Pulmonary artery endothelial cell (primary cell): ENCODE measurements at places on chromosomes 5 and 9.

DNA sequence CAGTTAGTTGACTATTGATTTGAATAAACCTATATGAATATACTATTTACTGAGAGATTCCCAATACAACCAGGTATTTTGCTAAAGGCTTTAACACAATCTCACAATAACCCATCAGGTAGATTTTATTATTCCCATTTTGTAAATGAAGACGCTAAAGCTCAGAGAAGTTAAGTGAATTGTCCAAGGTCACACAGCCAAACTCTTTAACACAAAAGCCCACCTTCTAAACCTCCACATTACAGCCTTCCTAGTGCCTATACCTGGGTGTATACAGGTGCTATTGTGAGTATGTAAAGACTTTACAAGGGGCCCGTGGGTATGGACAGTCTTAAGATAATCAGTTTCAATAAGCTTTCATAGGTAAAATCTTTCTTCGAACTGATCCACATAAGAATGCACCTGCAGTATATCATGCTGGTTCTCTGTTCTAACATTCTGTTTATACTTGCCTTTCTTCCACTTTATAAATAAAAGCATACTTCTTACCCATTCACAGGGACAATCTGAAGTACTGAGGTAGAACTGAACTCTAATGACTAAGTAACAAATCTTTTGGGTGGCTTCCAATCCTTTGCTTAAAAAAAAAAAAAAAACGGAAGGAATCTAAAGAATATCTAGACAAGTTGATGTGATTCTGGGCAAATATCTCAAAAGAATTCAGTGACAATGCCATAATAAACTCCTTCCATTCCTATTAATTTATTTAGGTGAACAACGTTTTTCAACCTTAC is 59.1 kb downstream of the PJA2 start:
- no peak for DNase-seq

DNA sequence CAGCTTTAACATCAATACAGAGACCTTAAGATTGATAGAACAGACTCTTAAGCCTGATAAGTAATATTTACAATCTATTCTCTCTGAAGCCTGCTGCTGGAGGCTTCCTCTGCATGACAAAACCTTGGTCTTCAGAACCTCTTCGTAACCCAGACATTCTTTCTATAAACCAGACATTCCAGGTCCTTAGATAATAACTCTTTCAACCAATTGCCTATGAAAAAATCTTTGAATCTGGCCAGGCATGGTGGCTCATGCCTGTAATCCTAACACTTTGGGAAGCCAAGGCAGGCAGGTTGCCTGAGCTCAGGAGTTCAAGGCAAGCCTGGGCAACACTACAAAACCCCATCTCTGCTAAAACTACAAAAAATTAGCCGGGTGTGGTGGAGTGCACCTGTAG is 327.8 kb downstream of the ENC1 start:
- no peak for DNase-seq

GRCh38 chr5:154697371-154697770 is 57.8 kb upstream of the LARP1 start:
- DNase-seq: no peak

- DNase-seq: no peak
Observed at GRCh38 chr5:105947461-105947860, 1723.3 kb downstream of the EFNA5 start.

- no peak for DNase-seq
Observed at GRCh38 chr9:34625186-34625486, 3.7 kb downstream of the ARID3C start.

DNA sequence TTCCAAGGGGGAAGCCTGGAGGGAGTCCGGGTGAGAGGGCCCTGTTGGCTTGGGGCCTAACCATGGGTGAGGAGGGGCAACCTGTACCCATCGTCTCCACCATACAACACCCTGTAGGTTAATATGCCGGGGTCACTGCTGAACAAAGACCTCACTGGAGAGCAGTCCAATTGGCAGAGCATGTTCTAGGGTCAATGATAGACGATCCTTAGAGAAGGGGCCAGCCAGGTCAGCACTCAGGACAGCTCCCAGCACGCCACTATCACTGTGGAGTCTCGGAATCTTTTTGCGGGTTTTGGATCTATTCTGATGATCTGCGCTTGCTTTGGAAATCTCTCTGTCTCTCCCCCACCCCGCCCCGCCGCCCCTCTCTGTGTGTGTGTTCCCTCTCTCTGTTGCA is 218.4 kb upstream of the MVB12B start:
- no peak for DNase-seq

- no peak for DNase-seq
Observed at GRCh38 chr5:141958546-141959172, 657 bp upstream of the PCDH12 start.

DNA sequence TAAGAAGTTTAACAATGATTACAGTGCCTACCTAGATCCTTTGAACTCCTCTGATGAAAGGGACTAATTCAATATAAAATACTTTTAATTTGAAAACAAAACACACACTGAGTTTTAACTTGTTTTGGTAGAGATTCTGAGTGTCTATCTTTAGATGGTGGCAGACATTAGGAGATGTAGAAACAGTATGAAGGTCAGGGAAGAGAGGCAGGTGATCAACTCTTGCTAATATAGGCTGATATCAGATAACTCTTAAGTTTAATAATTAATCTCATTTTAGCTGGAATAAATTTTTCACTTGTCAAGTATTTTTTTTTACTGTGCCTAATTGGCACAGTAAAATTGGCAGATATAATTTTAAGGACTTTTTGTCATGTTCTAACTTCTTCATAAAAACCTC is 30.8 kb downstream of the POC5 start:
- no peak for DNase-seq

GRCh38 chr5:73213566-73213998 is 40.6 kb downstream of the TMEM174 start:
- no peak for DNase-seq

DNA sequence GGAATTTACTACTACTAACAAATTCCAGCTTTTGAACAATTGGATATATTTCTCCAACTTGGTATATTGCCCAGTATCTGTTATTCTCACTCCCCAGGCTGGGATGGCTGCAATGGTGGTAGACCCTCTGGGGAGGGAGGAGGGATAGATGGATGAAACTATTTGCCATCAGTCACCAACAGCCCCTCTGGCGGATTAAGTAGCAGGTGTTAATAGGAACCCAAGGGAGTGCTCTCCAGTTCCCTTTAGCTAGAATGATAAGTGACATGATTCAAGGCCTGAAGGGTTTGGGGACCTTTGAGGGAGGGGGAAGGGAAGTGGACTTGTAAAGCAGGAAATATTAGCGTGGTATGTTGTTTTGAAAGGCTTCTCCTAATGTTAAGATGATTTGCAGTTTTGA is 824.0 kb upstream of the ARRDC3 start:
- no peak for DNase-seq

GRCh38 chr9:107739601-107740082 is 250.1 kb upstream of the KLF4 start:
- DNase-seq: no peak

- DNase-seq: no peak
Observed at GRCh38 chr5:15575666-15576065, 75.7 kb downstream of the FBXL7 start.

DNA sequence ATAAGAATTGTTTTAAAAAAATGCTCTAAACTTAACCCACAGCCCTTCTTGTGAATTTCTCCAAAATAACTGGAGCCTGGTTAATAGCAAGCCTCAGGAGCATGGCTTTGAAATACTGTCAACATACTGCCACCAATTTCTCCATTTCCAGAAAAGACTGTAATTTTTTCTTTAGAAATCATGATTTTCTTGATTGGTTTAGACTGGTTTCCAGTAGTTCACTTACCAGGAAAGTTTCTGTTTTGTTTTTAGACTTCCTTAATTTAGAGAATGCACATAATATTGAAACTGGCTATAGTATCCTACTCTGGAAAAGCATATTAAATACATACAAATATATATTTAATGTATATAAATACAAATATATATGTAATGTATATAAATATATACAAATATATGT is 4.5 kb upstream of the CD274 start:
- no peak for DNase-seq

GRCh38 chr5:176463113-176463764 is 15.1 kb downstream of the FAF2 start:
- DNase-seq: no peak

DNA sequence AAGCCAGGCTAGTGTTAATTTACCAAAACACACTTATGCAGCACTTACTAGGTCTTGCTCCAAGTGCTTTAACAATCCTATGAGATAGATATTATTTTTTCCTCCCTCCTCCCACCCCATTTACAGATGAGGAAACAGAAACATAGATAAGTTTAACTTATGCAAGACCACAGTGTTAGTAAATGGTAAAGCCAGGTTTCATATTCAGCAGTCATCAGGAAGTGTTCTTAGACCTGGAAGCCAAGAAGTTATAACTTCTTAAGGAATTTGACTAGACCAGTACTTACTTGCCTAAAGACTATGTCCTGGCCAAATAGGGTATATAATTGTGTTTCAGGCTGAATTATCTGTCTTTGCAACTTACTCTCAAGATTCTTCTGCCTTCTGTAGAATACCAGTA is 15.9 kb downstream of the ABHD17B start:
- no peak for DNase-seq

DNA sequence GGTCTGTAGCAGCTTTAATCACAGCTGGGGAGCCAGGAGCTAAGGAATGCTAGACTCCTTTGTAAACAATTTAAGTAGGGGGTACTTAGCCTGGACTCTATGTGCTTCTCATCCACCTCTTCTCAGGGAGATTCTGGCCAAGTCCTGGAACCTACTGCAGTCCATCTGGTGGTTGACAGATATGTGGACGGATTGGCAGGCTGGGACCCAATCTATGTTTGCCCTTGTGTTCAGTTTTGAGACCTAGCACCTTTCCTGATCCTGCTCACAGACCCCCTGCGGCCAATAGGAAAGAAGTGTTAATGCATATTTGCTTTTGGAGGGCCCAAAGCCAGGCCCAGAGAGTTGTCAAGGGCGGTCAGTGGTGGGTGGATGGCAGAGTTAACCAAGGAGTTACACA is 6.4 kb downstream of the SLC22A5 start:
- DNase-seq: no peak

GRCh38 chr5:173655196-173655797 is 38.8 kb upstream of the BOD1 start:
- DNase-seq: no peak

DNA sequence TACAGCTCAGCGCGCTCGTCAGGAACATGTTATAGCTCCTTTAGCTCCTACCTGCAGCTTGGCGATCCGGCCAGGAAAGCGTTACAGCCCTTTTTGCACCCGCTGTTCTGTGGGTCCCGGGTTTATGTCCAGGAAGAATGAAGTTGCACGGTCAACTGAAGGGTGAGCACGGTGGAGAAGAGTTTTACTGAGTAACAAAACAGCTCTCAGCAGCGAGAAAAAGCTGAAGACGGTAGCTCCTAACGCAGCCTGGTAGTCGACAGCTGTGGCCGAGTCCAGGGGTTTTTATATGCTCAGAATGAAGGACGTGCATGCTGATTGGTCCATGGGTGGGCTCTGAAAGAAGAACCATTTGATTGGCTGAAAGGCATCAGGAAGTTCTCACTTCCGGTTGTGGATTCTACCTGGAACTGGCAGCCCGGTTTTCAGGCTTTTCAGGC is 1830.1 kb upstream of the NUDT12 start:
- no peak for DNase-seq

DNA sequence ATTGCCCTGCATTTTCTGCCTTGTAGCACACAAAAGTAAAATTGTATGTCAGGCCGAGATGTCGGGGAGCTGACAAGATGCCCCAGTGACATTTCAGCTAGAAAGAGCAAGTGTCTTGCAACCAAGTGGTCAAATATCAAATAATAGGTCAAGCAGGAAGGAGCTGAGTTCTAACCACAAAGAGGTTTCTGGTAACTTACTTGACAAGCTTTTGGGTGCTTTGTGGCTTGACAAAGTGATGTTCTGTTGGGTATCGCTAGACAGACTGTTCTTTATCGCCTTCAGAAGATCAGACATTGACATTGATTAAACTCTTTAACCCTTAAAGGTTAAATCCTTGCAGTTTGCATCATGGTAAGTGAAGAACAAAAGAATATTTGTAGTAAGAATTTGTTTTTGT is 419.9 kb downstream of the CCDC171 start:
- no peak for DNase-seq

DNA sequence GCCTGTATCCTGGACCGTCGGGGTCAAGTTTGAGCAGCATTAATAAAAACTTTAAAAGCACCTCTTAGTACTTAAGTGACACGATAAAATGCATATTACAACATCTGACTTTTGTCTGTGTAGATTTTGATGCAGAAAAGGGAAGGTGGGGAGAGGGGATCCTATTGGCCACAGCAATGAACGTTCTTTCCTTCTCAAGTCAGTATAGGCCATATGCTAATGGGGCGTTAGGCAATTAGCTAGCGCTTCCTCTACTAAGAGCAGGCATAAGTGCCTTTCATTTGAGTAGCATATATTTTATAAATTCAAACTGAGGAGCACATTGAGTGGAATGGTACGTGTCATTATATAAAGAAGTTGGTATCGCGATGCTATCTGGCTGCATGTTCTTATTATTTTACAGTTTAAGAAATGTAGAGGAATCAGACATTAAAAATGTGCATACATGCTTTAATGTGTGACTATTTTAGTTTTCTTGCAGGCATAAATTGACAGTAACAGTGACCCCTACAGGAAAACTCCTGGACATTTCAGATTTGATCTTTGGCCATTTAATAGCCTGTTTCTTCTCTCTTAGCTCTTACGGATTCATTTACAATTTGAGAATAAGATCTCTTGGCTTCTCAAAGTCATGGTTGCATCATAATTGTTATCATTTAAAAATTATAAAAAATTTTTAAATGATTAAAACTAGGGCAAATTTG is 1.1 kb upstream of the GNA14 start:
- DNase-seq: no peak

GRCh38 chr5:169615561-169615960 is 21.5 kb upstream of the DOCK2 start:
- DNase-seq: no peak

DNA sequence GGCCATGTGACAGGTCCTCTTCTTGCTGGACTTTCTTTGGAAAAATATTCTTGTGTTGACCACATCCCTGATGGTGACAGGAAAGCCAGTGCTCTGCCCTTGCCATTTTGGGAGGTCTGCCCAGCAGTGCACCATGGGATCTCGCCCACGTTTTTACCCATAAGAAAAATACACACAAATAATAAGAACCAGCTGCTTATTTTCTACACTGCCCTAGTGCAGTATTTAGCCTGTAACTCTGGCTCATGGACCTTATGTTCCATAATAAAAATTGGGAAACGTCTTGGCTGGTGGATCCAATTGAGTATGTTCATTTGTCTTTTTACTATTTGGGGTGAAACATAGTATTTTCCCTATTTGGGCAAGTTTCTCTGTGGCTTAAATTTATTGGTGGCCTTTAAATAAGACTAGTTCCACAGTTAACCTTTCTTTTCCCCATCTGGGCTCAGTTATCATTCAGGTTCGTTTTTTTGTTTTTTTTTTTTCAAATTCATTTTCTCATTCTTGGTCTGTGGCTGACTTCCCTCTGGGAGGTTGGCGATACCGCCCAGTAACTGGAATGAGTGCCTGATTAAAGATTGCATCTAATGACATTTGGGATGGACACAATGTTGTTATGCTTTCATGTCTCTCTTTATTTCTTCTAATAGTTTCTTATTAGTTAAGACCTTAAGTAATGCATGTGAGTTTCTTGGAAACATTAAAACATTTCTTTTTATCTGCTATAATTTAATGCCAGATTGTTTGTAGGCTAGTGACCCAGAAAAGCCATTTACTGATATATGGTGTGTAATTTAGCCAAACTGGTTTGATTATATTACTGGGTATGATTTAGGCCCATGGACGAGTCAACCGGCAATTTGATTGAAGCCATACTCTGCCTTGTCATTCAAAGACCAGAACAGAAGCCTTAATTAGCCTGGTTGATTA is 163.7 kb downstream of the FGF10 start:
- no peak for DNase-seq

- DNase-seq: no peak
Observed at GRCh38 chr5:135383803-135384495, 15.1 kb downstream of the MACROH2A1 start.

GRCh38 chr9:91416096-91416712 is 7.4 kb downstream of the NFIL3 start:
- no peak for DNase-seq
